ENCODE measurements at places on chromosomes 4 and X.
A peak's percentile ranks its signal among the peaks of the same experiment; 100 is the strongest.

DNA sequence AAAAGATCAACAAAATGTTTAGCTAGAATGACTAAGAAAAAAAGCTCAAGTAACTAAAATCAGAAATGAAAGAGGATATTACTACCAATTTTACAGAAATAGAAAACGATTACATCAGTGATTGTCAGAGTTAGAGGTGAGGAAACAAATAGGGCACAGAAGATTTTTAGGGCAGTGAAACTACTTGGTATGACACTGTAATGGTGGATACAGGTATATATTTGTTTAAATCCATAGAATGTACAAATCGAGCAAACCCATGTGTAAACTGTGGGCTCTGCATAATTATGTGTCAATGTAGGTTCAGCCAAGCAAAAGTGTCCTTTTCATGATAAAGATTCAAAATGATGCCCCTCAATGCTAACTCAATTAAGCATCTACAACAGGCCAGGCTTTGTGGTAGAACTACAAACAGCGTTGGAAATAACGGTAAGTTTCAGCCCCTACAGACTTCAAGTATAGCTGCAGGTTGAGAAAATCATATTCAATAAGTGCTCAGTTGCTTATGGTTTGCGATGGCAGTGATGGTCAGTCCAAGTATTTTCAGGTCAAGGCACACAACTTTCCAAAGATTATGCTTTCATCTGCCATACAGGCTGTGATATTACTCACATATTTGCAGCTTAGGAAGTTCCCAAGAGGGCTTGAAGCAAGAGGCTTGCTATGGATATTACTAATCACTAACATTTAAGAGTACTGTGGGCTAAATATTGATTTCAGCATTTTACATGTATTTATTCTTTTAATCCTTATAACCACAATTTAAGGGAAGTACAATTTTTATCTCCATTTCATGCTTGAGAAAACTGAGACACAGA is 158.6 kb downstream of the TET2 start:
- DNase-seq, result peak; percentile 12

- DNase-seq, result no peak
Measured at GRCh38 chr4:164440199-164440598, 313.7 kb upstream of the SMIM31 start.

DNA sequence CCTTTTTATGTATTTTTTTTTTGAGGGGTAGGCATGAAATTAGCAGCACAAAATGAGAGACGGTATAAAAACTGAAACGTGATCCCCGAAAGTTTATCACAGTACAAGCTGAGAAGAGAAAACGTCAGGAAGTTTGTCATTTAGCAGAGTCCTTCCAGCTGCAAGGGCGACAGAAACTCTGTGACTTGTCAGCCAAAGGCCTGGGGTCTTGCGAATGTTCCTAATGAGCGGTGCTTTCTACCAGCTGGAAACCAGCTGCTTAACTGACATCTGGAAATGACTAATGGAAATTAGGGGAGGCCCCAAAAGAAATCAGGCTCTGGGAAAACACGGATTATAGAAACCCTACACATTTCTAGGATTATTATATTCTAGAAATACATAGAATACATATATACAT is 66.5 kb downstream of the CHRNA9 start:
- DNase-seq, result no peak

DNA sequence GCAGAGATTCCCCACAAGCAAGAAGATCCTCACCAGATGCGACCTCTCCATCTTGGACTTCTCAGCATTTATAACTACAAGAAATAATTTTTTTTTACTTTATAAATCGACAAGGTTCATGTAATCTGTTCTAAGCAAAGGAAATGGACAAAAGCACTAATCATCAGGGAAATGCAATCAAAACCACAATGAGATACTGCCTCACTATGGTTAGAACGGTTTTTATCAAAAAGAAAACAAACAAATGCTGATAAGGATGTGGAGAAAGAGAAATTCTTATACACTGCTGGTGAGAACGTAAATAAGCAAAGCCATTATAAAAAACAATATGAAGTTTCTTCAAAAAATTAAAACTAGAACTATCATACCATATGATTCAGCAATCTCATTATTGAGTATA is 1382.6 kb downstream of the ARAP2 start:
- DNase-seq, result no peak

DNA sequence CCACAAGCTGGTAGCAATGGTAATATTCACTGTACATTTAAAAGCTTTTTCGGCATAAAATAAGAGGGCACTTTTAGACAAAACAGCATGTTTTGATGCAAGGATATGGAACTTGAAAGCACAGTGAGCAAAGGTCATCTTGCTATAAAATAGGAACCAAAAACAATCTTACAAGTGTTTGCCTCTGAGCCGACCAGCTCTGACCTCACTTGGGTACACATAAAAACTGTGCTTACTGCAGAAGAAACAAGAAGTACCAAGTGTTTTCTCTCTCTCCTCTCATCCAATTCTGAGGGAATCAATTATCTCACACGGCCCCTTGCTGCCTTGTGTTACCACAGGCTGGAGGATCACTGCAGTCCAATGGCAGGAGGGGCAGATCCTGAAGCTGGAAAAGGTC is 4.8 kb upstream of the IQSEC2 start:
- DNase-seq, result no peak

DNA sequence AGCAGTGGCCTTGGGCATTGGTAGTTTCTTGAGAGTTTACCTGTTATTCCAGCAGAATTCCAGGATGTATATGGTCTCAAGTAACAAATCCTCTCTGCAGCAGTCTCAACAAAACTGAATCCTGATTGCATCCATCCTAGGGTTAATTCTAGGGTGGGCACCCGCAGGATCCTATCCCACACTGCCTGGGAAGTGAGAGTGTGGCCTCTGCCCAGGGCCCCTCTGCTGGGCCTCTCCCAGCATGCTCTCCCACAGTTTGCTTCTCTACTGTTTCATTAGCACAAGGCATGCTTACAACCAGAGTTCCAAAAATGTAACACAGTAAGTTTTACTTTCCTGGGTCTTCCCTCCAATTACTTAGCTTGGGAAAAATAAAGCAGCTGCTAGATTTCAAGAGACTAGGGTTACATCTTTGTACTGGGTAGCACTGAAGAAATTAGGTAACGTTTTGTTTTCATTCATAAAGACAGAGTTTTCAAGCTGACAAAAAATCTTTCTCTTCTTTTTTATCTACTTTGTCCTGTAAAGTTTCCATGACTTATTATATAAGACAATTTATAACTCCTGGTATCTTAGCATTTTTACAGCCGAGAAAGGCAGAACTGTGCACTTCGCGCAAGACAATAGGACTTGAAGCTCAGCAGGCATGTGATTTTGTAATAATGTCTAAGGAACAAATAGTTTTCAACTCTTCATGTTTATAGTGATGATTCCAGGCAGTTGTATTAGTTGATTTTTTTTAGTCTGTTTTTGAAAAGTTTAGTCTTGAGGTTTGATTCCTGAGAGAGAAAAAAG is 131.2 kb upstream of the PCDH18 start:
- no peak for DNase-seq

DNA sequence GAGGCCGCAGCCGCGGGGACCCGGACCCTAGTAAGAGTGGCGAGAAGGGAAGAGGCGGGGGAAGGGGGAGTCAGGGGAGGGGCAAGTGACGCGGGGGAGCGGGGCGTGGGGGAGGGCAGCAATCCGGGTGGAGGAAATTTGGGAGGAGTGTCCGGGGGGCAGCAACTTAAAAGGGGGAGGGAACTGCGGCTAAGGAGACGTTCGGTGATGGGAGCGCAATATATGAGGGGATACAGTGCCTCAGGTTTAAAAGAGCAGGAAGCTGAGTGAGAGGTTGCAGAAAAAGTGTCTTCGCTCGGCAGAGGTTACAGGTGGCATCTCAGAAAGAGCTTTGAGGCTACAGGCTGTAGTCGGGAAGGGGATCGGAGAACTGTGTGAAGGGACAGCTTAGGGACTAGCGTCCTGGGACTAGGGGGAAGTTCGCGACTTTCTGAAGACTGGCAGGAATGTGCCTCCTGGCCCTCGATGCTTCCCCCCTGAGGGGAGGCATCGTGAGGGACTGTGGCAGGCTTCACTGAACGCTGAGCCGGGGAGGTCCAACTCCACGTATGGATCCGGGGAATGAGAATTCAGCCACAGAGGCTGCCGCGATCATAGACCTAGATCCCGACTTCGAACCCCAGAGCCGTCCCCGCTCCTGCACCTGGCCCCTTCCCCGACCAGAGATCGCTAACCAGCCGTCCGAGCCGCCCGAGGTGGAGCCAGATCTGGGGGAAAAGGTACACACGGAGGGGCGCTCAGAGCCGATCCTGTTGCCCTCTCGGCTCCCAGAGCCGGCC is 519 bp downstream of the FOXO4 start:
- no peak for DNase-seq

- DNase-seq, result no peak
Measured at GRCh38 chr4:39497909-39498726, 29.1 kb downstream of the UGDH start.

DNA sequence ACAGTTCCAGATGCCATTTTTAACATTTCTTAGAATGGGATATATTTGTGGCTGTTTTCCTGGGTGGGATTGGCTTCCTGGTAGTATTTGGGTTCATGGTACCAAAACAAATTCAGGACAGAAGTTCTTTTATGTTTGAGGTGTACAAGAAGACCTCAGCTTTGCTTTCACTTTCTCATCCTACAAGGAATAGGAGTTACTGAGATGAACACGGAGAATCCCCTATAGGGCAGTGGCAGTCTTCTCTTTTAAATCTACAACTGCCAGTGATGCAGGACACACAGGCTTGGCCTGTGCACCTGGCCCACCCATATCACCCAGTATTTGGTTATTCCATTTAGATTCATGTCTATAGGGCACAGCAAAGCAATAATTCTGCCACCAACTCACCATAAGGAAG is 35.2 kb downstream of the SLC10A7 start:
- no peak for DNase-seq

DNA sequence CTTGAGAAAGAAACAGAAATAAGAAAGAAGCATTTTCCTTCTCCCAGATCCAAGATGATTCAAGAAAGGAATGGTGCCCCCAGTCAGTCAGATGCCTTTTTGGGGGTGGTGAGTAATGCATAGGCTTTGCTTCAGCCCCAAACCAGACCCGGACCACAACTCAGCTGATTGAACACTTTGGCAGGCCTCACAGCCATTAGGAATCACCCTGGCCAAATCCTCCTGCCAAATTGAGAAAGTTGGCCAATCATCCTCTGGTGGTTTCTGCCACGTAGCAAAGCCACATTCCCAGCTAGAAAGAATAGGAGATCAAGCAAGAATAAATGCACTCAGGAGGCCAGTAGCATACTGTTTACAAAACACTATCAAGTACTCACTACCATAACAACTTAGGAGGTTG is 33.7 kb downstream of the FRMD7 start:
- DNase-seq, result no peak

All from stimulated activated naive CD8-positive, alpha-beta T cell treated with anti-CD3 and anti-CD28 coated beads, Interleukin-15, amount 100 ng/mL, for 72 hours (primary cell).